Activated CD8-positive, alpha-beta memory T cell treated with anti-CD3 and anti-CD28 coated beads for 24 hours (primary cell): ENCODE measurements at places on chromosomes 12 and 14.

DNA sequence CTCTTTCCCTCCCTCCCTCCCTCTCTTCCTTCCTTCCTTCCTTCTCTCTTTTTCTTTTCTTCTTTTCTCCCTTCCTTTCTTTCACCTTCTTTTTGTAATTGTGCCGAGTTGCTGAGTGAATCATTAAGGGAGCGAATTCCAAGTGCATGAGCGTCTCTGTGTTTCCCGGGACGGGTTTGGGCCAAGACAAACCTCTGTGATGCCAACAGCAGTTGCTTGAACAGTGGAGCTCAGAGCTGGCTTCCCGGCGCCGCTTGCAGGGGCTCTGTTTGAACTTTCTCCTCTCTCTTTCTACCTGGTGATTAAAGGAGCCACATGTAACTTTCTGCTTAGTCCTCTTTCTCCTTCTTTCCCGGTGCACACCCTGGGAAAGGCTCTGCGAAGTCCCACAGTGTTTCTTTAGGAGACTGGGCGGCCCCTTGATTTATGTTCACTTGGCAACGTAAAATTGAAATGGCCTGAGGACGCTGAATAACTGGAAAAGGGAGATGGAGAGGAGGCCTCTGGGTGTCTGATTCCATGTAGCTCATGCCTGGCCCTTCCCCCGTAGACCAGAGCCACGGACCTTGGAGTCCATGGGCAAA lies 33.7 kb upstream of the MAP1LC3B2 start:
- no peak for DNase-seq

- DNase-seq = no peak
Observed at GRCh38 chr14:72452774-72453173, 441.1 kb downstream of the DPF3 start.

GRCh38 chr12:88750867-88751543 lies 170.7 kb upstream of the KITLG start:
- no peak for DNase-seq

GRCh38 chr14:49424436-49425331 lies 161.5 kb downstream of the RPS29 start:
- DNase-seq = no peak

- no peak for DNase-seq
Observed at GRCh38 chr12:123748161-123748560, 13.9 kb upstream of the DNAH10 start.

DNA sequence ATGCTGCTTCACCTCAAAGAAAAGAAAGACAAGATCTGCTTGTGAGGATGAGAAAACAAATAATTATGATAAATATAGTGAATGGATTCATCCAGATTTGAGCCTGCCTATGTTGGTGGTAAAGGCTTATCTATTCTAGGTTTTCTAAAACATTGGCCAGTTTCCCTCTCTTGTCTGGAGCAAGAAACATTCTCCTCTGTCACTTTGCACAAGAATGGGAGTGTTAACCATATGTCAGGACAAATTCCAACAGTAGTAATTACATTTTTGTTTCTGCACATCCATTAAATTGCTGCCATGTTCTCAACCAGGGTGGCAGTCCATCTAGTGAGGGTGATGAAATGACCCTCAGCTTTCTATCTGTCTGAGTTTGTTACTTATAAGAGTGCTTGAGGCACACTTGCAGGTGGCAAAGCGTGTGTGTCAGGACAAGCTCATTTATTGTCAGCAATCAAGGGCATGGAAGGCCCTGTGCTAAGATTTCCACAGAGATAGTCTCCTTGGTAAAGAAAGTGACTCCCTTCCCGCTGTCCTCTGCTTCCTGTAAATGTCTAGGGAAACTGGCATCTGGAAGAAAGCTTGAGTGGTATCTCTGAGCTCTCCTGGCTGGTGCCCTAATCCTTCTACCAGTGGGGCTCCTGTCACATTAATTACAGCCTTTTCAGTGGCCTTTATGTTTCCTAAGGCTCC lies 502.1 kb upstream of the FLRT2 start:
- DNase-seq = no peak

DNA sequence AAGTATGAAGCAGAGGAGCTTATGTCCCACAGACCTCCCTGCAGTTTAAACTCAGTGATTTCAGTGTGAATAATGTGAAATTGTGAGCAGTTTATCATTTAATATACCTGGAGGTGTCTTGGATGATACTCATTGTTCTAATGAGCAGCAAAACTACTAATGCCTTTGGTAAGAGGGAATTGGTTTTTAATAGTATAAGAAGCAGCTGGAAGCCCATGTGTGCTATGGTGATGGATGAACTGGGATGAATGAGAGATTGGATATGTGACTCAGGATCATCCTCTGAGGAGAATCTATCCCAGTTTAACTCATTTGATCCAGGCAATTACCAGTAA lies 7.1 kb upstream of the CCDC184 start:
- DNase-seq = no peak

GRCh38 chr12:29608581-29608980 lies 111.1 kb upstream of the OVCH1 start:
- DNase-seq = no peak

DNA sequence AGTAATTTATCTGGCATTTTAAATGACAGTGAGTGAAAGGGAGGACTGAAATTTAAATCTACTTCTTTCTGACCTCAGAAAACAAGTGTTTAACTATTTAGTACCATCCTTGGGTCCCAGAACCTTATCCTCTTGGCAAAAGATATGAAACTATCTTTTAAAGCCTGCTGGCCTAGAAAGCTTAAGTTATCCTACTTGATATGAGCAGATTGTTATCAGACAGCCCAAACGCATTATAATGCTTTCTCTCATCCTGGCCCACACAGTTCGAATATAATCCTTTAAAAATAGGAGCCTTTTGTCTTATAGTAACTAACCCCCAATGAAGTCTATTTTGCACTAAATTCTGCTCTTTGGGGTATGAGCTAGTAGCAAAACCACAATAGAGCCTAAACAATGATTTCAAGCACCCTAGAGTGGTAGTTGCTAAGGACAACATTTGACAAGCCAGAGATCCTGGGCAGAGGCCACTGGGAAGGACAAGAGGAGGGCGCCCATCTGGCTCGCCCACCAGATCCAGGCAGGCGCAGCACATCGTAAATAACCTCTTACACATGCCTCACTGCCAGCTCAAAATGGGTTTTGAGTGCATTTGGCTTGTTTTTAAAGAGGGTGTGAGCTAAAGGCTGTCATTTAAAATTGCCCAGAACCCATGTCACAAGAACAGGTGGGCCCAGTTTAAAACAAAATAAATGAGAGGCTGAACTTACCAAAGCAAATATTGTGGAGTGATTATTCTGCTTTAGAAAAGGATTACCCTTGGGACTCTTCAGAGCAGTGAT lies 37.7 kb upstream of the CRY1 start:
- no peak for DNase-seq

- DNase-seq = no peak
Observed at GRCh38 chr12:110366321-110367142, 37.0 kb downstream of the ANAPC7 start.

- no peak for DNase-seq
Observed at GRCh38 chr12:1607940-1608712, 13.7 kb upstream of the FBXL14 start.

DNA sequence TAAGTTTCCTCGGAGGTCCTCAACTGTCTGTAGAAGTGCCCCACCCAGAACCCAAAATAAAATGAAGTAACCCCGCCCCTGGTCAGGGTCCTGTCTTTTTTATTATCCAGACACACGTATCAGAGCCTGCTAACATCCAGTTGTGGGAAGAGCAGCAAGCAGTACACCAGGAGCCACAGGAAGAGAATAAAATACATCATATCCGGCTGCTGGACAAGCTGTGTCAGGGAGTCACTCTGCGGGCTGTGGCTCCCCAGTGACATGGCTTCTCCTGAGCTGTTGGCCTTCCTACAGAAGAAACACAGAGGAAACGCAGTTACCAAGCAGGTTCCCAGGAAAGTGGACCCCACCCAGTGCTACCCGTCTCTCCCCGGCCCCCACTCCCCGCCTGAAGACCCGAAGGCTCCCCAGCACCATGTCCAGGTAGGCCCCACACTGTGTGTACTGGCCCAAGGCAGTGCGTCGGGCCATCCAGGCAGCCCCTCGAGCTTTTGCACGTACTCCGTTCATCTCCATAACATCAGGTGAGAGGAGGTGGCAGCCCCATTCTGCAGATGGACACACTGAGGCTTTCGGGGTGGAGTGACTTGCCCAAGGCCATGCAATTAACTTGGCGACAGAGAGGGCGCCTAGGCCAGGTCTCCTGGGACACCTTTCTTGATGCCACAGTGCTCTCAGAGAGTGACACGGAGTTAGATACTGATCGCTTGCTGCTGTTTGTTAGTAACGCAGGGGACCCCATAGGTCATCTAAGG lies 34.3 kb upstream of the DICER1 start:
- no peak for DNase-seq

GRCh38 chr12:42380733-42381132 lies 54.8 kb downstream of the PPHLN1 start:
- no peak for DNase-seq

GRCh38 chr14:24411443-24412389 lies 12.9 kb downstream of the NYNRIN start:
- no peak for DNase-seq

DNA sequence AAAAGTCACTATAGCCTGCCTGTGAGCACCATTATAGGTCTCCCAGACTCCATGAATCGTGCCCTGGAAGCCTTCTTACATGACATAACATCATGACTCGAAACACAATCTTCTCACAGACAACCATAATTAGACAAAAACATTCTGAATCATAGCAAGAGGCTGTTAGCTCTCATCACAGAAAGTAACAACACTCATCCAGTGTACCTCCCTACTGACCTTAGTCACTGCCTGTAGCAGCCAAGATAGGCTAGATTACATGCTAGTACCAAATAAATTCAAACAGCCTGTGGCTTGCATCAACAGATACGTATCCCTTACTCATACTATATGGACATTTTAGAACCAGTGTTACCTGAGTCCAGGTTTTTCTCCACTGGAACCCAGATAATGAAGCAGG lies 663.8 kb upstream of the FOXG1 start:
- DNase-seq = no peak

- no peak for DNase-seq
Observed at GRCh38 chr12:123280971-123281370, 9.3 kb upstream of the CDK2AP1 start.

DNA sequence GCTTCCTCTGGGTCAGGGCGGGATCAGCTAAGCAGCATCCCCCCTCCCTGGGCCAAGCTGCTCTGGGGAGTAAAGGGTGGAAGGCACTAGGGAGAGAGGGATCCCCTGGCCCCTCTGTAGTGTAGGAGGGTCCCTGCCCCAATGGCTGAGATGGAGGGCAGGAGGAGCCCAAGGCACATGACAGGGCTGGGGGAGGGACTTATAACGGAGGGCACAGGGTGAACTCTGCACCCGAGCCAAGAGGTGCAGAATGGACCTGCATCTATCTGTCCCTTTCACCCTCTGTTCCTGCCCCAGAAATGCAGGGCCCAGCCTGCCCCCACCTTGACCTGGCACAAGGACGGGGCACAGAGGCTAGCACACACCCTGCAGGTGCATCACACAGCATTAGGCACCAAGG lies 3.8 kb upstream of the ITGB7 start:
- DNase-seq = no peak

DNA sequence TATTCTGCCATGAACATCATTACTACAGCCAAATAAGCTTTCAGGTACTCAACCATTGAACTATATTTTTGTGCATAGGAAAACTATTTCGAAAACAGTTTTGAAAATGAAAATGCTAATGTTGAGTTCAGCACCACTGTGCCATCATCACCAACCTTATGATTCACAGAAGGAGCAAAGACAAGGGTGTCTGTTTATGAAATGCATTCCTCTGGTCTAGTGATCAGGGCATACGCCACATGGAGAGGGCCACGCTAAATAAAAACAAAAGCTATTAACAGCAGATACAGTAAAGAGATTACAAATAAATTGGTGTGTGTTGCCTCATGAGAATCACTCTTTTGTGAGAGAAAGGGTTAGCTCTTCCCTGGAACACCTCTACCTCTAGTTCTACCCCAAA lies 43.2 kb upstream of the BMAL2 start:
- DNase-seq = no peak

GRCh38 chr14:57746563-57746962 lies 119.3 kb downstream of the SLC35F4 start:
- DNase-seq = no peak

DNA sequence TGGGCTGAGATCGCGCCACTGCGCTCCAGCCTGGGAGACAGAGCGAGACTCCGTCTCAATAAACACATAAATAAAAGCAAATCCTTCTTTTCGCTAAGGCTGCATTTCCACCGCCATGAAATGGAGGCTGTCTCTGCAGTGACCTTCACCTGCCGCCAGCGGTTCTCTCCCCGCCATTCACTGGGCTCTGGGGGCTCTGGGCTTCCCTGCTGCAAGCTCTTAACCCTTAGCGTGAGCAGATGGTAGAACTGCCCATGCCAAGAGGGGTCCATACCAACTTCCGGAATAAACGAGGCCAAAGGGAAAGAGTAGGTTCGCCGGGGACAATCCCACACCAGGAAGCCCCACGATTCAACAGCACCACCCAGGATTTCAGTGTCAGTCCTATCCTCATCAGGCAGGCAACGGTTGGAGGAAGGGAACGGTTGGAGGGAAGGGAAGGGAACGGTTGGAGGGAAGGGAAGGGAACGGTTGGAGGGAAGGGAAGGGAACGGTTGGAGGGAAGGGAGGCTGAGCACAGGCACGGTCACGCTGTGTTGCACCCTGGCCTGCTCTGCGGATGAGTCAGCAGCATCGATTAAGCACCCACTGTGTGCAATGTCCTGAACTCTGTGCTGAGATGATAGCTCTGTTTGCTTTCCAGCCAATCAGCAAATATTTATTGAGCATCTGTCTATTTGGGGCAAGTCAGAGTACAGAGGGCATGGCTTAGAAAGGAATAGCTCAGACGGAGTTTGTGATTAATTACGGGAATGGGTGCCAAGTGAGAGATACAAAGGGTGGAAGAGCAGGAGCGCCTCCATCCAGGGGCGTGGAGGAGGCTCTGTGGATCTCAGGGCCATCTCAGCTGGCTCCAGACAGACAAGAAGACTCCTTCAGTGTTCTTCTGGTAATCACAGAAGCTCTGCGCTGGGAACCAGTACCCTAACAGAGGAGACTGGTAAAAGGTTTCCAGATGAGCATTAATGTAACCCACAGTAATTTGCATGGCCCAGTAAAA lies 77.9 kb downstream of the NINJ2 start:
- no peak for DNase-seq

- DNase-seq = peak; percentile 76
Observed at GRCh38 chr12:116687888-116688287, 50.0 kb downstream of the SPRING1 start.

DNA sequence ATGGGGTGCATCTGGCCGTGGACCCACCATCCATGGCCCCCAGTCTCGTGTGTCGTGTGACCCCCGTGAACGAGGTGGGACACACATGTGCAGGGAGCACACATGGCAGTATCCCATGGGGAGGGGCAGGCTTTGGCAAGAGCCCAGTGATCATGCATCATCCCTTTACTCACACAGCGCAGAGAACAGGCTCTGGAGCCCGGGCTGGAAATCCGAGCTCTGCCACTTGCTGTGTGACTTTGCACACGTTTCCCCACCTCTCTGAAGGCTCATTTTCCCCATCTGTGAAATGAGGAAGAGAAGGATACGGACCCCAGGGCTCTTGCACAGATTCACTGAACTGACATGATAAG lies 119.9 kb downstream of the PHETA1 start:
- DNase-seq = no peak

- no peak for DNase-seq
Observed at GRCh38 chr12:56571121-56571520, 49.5 kb downstream of the RBMS2 start.

GRCh38 chr12:131923260-131923659 lies 5.8 kb upstream of the PUS1 start:
- DNase-seq = no peak
